Stimulated activated CD8-positive, alpha-beta memory T cell treated with anti-CD3 and anti-CD28 coated beads, Interleukin-4, amount 100 ng/mL, for 1 hour (primary cell): ENCODE measurements at places on chromosomes 6 and 20.

DNA sequence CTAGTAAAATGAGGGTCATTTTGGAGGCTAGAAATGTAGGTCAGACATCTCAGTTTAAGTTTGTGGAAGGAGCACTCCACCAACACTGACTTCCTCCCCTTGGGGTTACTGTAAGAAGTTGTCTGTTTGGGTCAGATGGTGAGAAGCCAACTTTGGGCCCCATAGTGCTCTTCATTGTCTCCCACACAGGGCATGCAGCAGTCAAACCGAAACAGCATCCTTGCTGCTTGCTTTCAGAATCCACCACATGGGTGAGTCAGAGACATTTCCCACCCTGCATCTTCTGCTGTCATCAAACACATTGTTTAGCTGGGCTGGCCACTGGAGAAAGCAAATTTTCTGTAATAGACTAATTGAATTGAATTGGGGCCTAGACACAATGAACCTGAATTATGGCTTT lies 16.8 kb downstream of the IL17F start:
- no peak for DNase-seq

DNA sequence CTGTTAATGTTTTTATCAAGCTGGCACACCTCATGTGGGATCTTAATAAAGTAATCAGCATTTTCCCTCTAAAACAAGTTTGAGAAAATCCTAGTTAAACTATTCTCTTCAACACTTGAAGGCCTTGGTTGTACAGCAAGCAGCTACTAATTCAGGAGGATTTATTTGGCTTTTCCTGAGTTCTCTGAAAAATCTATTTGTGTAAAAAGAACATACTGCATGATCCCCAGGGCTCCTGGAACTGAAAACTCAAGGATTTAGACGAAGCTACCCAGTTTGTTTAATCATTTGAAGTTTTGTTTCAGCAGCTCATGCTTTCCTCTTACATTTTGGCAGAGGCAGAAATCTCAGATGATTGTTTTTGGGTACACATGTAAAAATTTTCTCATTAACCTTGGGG lies 309.6 kb upstream of the FLRT3 start:
- DNase-seq: no peak

- no peak for DNase-seq
Measured at GRCh38 chr6:9927275-9927674, 487.6 kb downstream of the TFAP2A start.

GRCh38 chr6:74507649-74508048 lies 698.2 kb downstream of the COL12A1 start:
- DNase-seq: no peak

GRCh38 chr6:22598339-22598738 lies 29.0 kb downstream of the HDGFL1 start:
- DNase-seq: no peak

DNA sequence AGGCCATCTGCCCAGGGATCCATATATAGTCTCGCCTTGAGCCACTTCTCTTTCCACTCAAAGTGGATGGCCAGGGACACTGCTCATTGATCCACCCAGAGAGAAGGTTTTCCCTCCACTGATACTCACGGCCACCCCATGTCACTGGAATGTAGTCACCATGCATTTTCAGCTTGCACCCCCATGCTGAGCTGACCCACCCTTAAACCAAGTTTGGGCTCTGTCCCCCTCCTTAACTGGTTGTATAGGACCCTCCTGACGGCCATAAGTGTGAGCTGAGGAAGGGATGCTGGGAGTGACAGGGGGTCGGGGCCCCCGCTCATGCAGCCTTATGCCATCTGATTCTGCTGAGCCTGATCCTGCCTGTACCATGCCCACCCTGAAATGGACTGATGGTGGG lies 25.7 kb downstream of the SUMO4 start:
- no peak for DNase-seq

DNA sequence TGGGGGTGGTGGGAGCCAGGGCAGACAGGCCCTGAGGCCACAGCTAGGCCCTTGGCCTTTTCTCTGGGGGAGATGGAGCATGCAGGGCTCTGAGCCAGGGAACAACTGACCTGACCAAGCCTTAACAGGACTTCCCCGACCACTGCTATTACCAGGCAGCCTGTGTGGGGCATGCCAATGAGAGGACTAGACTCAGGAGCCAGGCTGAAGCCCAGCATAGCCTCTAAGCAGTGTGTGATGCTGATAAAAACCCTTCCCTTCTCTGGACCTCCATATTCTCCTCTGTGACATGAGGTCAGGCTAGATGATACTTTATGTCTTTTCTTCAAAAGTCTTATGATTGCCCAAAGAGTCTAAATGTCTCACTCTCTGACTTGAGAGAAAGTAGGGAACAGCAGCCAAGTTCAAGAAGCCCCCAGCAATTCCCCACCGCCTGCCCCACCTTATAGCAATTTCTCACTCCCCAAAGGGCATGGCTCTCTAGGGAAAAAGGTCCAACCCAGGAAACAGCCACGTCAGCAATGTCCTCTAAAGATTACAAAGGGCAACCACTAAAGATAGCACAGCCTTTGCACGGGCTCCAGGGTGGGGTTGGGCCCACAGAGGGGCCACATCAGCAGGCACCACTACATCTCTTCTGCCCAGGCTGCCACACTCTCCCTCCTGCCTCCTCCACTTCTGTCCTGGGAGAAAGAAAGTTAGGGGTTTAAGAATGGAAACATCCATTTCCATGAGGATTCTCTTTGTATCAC lies 71.3 kb downstream of the TRERF1 start:
- no peak for DNase-seq

DNA sequence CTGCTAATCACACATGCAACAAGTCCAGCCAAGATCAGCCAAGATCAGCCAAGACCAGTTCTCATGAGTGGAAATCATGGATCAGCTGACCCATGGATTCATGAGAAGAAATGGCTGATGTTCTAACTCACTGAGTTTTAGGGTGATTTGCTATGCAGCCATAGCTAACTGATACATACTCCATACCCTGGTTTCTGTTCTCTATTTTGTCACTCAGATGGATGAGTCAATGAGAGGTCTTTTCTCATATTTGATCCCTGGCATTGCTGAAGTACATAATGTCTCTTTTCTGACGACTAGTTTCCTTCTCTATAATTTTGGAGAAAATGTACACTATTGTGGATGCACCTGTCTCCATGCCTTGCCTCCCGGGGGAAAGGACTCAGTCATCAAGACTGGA lies 118.4 kb upstream of the LY86 start:
- no peak for DNase-seq

DNA sequence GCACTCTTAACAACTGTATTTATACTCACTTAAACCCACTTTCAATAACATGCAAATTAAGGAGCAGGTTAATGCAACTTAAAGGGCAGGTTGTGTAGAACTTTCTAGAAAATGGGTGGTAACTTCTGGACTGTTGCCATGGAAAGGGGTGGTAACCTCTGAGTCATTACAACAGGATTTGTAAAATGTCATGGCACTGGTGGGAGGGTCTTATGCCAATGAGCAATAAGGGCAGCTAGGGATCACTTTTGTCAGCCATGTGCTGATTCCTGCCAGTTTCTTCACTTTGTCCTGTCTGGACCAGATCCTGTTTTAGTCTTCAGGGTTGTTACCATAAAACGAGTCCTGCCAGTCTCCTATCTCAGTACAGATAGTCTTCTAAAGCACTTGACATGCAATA lies 560.5 kb upstream of the PTCHD4 start:
- no peak for DNase-seq

DNA sequence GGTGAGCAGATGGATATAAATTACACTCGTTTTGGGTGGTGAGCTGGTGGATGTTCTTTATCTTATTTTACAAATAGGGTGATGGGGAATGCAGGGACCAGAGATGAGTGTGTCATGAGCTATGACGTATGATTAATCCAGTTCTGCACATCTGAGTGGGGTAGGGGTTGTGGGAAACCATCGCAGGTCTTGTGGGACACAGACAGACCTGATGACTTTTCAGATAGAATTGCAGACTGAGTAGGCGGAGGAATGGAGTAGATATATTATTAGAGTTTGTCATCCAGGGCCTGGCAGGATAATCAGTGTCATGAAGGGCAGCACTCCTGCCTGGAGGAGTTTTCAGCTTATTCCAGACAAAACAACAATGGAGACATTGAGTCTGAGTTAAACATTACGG lies 12.9 kb upstream of the DSP start:
- no peak for DNase-seq

GRCh38 chr6:169587975-169588374 lies 113.9 kb downstream of the WDR27 start:
- no peak for DNase-seq

DNA sequence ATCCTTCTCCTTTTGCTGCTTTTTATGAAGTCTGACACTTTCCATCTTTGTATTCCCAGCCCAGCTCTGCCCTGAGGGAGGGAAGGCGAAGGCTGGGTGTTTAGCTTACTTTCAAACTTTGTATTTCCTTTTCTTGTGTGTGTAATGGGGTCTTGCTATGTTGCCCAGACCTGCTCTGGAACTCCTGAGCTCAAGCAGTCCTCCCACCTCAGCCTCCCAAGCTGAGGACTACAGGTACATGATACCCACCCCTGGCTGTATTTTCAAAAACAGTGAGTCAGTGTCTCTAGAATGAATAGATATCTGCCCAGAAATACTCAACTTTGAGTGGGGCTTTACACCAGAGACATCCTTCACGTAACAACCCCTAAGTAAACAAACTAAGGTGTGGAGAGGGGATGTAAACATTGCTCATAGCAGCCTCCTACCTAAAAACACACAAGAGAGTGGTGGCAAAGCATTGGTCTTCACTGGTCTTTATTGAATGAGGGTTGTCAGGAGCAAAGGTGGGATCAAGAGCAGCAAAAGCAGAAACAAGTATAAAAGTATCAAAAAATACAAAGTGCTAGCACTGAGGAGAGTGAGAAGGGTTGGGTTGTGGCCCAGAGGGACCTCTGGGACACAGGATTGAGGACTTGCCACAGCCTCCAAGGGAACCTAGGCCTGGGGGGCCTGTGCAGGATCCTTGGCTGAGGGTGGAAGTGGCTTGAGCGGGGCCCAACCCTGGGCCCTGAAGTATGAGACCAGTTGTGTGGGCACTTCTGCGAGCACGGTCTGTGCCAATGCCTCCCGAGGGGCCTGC lies 10.2 kb downstream of the SPAG4 start:
- no peak for DNase-seq

- no peak for DNase-seq
Measured at GRCh38 chr6:68572525-68572924, 62.6 kb upstream of the ADGRB3 start.

DNA sequence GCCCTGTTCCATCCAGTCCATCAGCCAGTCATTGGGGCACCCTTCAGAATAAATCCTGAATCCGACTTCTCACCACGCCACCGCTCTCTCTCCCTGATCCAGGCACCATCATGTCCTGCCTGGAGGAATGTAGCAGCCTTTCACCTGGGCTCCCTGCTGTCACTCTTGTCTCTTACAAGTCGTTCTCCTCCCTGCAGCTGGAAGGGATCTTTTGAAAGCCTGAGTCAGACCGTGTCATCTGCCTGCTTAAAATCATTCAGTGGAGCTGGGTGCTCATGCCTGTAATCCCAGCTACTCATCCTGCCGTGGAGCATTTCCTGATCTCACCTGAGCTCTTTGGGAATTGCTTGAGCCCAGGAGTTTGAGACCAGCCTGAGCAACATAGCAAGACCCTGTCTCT lies 19.2 kb upstream of the KCNG1 start:
- DNase-seq: no peak

- DNase-seq: no peak
Measured at GRCh38 chr6:139156551-139156950, 21.7 kb downstream of the HECA start.

GRCh38 chr6:124200661-124201060 lies 397.0 kb downstream of the NKAIN2 start:
- no peak for DNase-seq

DNA sequence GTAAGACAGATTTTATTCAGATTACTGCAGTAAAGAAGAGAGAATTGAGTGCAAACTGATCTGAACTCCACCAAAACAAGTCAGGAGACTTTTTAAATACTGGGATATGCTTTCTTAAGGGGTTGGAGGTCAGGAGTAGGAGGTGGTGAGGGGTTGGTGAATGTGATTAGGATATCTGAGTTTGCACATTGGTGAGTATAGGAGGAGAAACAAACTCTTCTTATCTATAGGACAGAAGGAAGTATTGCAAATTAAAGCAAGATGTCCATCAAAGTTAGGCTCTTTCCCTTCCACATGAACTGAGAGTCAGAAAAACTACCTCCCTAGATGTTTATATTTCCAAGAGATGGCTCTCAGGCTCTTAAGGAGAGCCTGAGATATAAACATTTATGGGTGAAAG lies 114.6 kb upstream of the HTR1E start:
- DNase-seq: no peak

DNA sequence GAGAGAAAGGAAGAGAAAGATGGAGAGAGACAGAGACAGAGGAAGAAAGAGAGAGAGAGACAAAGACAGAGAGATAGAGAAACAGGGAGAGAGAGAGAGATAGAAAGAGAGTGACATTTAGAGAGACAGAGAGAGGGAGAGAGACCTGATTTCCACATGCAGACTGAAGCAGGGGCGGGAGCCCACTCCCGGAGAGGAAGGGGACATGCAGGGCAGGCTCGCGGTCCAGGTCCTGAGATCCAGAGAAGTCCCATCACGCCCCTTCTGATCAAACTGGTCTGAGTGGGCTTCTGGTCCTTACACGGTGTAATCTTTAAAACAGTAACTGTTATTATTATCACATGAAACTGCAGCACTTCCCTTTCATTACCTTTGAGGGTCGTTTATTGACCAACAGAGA lies 62.2 kb downstream of the PHACTR3 start:
- no peak for DNase-seq

GRCh38 chr20:22502731-22503191 lies 81.6 kb downstream of the FOXA2 start:
- no peak for DNase-seq

DNA sequence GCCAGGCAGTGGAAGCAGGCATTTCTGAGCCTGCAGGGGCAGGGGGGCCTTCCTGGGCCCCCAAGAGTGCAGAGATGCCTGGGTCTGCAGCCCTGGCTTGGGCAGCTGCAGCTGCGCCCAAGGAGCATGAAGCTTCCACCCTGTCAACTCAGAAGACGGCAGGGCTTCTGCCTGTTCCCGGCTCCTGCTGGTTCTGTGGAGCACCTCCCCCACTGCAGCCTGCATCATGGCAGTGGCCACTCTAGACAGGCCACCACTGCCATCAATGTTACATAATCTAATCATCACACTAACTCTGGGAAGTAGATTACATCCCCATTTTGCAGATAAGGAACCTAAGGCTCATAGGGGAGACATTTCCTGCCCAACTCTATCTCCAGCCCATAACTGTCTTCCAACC lies 21.1 kb upstream of the TOP1 start:
- DNase-seq: no peak

DNA sequence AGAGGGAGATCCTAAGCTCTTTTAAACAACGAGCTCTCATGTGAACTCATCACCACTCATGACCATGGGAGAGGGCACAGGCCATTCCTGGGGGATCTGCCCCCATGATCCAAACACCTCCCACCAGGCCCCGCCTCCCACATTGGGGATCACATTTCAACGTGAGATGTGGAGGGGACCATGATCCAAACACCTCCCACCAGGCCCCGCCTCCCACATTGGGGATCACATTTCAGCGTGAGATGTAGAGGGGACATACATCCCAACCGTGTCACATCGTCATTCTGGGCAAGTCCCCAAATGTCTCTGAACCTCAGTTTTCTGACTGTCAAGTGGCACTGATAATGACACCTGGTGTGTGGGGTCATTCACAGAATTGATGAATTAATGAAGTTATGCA lies 641.8 kb downstream of the CDH26 start:
- DNase-seq: no peak

- no peak for DNase-seq
Measured at GRCh38 chr20:38932457-38933120, 6.4 kb downstream of the FAM83D start.
